Stimulated activated CD8-positive, alpha-beta memory T cell treated with anti-CD3 and anti-CD28 coated beads, Interleukin-15, amount 100 ng/mL, for 4 hours (primary cell): ENCODE measurements at places on chromosomes 3 and 15.

- DNase-seq: no peak
Measured at GRCh38 chr15:101307897-101308603, 13.0 kb upstream of the SNRPA1 start.

DNA sequence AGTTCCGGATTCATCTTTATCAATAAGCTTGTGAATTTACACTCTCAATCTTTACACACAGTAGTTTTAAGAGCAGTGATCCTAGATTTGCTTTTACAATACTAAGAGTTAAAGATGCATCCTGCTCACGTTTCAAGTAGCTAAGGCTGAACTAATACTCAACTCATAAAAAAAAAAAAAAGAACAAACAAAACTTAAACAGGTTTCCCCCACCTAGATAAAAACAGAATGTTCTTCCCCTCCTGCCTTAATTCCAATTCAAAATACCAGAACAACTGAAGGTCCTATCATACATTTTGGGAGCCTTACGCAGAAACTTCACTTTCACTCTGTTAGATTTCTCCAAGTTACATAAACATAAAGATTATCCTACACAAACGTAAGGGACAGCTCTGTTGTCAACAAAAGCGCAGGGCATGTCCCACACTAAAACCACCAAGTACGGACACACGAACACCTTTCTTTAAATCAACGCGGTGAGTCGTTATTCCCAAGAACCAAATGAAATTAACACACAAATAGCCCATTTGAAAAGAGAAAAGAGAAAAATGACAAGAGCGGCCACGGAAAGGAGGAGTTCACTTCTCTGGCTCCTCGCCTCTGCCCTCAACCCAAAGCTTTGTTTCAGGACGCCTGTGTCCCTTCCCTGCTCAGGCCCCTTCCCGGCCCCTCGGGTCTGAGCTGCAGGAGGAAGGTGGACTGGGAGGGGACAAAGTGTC, 941 bp downstream of the CBLB start:
- no peak for DNase-seq

DNA sequence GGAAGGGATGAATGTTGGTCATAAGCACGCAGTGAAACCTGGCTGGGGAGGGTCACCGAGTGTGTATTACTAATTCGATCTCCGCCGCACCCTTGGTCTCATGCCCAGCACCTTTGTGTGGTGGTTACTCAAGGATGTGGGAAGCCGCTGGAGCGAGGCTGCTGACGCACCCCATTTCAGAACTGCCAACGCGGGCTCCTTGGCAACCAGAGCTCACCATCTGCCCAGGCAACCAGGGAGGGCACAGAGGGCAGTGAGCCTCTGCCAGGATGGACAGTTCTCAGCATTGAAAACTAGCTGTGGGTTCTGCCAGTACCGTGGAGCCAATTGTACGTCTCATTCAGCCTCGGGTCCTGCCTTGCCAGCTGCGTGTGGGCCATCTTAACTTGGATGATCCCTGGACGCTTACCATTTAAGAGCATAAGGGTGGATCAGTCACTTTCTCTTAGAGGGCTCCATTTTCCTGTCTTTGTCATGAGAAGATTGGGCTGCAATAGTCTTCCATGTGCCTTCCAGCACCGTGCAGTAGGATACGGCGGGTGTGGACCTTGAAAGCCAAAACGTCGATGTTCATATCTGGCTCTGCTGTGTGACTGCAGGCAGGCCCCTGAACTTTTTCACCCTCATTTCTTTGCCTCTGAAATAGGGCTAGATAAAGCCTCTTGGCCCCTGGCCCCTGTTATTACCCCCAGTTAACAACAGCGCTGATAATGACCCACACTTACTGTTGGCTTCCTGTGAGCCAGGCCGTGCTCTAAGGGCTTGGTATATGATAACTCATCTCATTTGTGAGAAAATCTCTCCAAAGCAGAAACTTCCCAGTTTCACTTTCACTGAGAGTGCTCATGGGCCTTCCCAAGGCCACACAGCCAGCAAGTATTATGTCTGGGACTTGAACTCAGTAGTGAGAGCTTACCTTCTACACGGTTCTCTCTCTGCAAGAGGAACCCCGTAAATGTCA, 238.8 kb downstream of the OPA1 start:
- DNase-seq: no peak

DNA sequence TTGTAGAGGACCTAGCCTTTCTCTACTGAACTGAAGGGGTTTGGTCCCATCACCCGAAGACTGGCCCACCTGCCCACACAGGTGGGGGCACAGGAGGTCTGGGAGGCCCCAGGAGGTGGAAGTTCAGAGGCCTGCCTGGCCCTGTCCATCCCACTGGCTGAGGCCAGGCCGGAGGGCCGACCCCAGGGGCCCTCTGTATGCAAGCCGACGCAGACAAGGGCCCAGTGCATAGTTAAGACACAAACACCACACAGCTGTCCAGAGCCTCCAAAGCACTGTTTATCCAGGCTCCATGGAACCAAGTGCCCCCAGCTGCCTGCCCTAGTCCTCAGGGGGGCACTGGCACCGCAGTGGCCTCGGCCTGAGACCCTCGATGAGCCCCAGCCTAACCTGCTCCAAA, 26.7 kb downstream of the SNX33 start:
- DNase-seq: no peak

- DNase-seq: no peak
Measured at GRCh38 chr3:51282931-51283330, 102.2 kb upstream of the MANF start.

DNA sequence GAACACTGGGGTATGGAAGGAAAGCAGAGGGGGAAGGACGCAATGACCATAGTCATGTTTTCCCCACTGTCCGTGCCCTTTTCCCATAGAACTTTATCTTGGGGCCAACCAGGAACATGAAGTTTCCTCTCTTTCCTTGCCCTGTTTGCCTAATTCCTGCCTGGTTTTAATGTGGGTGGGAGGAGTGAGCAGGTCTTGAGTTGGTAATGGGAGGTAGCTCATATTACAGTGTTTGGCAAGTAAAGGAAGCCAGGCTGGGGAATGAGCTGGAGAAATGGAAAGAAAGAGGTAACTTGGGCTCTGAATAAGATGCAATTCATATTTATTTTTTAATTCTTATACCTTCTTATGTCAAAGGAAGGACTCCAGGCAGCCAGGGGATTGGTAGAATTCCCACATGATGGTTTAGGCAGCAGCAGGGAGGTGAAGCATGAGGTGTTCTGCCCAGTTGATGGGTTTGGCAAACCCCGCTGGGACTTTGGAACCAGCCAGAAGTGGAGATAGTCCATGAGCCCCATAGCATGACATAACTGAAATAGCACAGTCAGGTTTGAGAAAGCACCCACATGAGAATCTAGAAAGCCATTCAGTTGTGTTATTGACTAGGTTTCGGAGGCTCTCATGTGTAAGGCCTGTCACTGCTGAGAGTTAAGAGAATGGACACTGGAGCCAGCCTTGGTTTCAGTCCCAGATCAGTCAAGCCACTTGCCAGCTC, 60.0 kb downstream of the CCK start:
- DNase-seq: no peak

DNA sequence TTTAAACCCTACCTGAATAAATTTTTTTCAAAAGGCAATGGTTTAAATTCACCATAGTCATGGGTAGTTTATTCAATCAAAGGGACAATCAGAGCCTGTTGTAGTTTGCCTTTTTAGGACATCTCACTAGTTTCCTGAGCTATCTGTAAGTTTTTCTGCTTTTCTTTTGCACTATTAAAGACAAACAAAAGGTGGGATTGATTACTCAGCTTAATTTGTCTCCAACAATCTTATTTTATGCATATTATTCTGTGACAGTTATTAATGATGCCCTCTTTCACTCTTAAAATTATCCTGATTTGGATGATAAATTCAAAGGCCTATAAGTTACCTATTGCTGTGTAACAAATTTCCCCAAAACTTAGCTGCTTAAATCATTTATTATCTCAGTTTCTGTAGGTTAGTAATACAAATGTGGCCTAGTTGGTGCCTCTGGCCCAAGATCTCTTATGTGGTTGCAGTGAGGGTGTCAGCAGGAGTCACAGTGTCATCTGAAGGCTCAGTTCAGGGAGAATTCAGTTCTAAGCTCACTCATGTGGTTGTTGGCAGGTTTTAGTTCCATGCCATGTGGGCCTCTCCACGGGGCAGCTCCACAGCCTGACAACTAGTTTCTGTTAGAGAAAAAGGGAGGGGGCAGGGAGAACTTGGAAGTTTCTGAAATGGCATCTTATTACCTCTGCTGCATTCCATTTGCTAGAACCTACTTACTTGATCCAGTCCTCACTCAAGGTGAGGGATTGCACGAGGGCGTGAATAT, 16.0 kb downstream of the ARMC8 start:
- DNase-seq: no peak

DNA sequence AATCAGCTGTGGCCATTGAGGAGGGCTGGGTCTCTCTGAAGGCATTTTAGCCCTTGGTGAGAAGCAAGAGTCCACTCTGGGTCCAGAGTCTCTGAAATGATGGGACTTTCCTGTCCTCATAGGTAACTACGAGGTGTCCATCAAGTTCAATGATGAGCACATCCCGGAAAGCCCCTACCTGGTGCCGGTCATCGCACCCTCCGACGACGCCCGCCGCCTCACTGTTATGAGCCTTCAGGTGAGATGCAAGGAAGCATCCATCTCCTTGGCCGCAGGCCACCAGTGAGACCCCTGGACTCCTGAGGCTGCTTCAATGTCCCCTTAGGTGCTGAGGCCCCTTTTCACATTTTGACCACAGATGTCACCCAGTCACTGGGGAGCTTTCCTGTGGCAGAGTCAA, 54.9 kb downstream of the DNASE1L3 start:
- DNase-seq: no peak

- no peak for DNase-seq
Measured at GRCh38 chr3:133445108-133445507, 45.3 kb downstream of the BFSP2 start.

DNA sequence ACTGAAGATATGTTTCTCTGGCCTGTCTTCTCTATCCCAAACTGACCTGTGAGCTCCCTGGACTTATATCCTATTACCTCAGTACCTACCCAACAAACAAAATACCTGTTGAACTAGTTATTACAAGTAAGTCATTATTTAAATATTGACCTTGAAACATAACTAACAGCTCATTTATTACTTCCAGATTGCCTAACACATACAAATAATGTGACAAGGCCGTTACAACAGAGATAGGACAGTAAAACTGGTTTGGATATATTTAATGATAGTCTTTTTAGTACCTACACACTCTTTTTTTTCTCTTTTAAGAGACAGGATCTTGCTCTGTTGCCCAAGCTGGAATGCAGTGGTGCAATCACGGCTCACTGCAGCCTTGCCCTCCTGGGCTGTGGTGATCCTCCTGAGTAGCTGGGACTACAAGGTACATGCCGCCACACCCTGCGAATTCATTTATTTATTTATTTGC, 145.0 kb downstream of the ADAM10 start:
- DNase-seq: no peak

- no peak for DNase-seq
Measured at GRCh38 chr3:56302417-56302816, 165.8 kb downstream of the ERC2 start.

DNA sequence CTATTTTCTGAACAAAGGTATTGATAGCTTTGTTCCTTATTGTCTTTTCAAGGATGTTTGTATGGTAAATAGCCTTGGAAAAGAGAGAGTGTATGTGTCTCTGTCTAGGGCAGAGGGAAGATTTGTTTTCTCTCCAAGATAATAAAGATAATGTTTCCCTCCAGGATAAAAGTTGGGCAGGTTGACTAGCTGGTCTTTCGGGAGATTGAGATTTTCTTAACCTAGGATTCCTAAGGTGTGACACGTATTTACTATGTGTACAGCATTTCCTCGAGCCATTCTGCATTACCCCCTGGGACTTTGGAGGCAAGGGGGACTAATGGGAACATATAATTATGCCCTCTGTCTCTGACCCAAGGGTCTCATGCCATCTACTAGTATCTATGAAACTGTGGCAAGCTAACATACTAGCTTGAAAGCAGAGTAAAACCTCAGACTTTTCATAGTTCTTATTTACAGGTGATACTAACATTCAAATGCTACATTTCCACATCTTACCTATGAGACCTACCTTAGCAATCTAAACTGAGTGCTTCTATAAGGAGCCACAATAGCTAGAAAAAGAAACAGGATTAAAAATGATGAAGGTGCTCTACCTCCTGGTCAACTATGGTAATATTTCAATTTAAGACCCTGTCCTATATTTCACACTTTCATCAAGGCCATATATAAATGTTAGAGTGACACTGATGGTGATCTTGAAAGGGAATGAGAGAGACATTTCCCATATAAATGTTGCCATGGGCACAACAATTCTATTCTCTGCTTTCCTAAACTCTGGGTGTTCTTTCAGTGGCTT, 252.9 kb upstream of the CBLB start:
- no peak for DNase-seq

DNA sequence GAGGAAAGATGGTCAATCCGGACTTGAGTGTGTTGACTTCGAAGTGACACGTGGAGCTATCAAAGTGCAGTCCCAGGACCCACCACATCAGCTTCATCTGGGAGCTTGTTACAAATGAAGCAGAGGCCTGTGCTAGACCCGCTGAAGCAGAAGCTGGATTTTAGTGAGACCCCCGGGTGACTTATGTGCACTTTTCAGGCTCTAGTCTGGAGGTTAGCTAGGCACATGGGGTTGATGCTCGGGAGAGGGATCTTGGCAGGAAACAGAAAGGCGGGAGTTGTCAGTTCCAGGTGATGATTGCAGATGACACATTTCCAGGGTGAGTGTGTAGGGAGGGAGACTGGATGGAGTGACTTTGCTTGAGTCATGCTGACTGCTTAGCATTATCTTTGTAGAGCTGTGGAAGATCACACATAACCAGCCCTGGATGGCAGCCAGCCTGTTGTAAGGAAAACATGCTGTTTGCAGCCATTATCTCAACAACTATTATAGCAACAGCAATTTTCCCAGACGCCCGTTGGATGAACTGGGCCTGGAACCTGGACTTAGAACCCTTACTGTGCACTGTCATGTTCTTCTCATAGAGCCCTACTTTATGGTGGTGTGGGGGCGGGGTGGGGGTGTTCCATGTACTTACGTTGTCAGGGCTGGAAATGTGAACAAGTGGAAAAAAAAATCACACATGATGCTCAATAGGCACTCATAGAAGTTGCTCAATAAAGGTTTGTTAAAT, 122.4 kb downstream of the THSD4 start:
- DNase-seq: no peak

DNA sequence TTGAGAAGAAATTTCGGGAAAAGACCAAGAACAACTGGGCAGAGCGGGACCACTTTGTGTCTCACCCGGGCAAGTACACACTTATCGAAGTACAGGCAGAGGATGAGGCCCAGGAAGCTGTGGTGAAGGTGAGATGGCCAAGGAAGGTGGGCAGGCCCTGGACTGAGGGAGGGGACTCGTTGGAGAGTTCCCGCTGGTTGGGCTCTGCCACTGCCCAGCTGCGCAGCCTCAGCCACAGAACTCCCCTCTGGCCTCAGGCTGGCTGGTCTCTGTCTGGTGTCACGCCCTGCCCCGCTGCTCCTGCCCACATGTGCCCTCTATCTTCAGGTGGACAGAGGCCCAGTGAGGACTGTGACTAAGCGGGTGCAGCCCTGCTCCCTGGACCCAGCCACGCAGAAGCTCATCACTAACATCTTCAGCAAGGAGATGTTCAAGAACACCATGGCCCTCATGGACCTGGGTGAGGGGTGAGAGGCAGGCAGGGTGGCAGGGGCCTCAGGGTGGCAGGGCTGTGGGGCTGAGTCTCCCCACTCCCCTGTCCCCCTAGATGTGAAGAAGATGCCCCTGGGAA, 2.4 kb downstream of the PARP3 start:
- no peak for DNase-seq
